ENCODE measurements at places on chromosomes 2 and 18. TPM values are rescaled to one million over a fixed set of nuclear protein-coding genes. Genes with fewer than 3 reads are reported as not detected.

Gene FIGN
- 5.0 TPM for polyA plus RNA-seq

Gene CD8A
- polyA plus RNA-seq, result 0.14 TPM

Gene NFATC1
- polyA plus RNA-seq, result 3.2 TPM

Gene SLC23A3
- 0.35 TPM for polyA plus RNA-seq

Gene CEBPZOS
- 20.5 TPM for polyA plus RNA-seq

Gene FN1
- 42.4 TPM for polyA plus RNA-seq

Gene TMEFF2
- polyA plus RNA-seq, result 0.91 TPM

- H3K27ac ChIP-seq, result no peak overlapping the region
- no peaks in the 10 kb centered on the region for H3K27me3 ChIP-seq
- no peak for DNase-seq
- H3K4me1 ChIP-seq, result no peaks in the 10 kb centered on the region
These were observed 240.5 kb upstream of the MYT1L start for GRCh38 chr2:2571301-2572150.

DNA sequence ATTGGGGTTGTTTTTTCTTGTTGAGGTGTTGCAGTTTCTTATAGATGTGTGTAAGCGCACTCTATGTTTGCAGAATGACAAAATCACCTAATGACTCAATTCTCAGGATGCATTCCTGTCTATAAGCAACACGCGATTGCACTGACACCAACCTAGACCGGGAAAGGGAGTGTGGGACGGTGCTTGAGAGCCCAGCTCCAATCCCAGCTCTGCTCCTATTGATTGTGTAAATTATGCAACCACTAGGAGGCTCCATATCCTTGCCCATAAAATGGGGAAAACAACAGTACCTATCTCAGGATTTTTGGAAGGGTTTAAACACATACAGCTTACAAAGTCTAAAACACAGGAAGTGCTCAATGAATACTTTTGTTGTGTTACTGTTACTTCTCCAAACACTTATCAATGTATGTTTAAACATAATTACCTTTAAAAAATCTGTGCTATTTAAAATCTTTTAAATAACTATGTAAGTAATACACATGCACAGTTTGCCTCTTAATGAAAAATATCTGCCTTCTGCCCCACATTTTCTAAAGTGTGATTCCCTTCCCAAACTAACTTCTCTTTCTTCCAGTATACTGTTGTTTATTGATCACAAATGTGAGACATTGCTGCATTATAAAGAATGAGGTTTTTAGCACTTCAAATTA lies 132.5 kb downstream of the SPHKAP start:
- H3K27me3 ChIP-seq, result no peaks in the 10 kb centered on the region
- H3K36me3 ChIP-seq, result no peaks in the 10 kb centered on the region
- H3K27ac ChIP-seq, result no peak overlapping the region
- no peak overlapping the region for H3K4me3 ChIP-seq
- DNase-seq, result no peak

DNA sequence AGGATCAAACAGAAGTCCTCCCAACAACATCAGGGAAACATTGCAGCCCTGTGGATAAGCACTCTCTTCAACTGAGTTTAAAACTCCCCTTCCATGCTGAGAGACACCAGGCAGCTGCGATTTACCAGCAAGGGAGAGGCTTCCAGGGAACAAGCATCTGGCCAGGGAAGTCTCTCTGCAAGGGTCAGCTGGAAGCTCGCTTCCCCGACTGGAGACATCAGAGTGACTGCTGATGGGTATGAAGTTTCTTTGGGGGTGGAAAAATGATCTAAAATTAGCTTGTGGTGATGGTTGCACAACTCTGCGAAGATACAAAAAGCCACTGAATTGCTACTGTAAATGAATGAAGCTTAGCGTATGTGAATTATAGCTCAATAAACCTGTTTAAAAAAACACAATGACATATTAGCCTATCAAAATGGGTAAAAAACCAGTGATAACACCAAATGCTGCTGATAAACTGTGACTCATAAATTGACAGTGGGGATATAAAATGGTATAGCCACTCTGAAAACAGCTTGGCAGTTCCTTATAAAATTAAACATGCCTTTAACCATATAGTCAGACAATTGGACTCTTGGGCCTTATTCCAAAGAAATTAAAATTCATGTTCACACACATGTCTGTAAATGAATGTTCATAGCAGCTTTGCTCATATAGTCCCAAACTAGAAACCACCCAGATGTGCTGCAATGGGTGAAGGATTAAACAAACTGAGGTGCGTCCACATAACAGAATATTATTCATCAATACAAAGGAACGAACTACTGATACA lies 1082.0 kb downstream of the SOCS6 start:
- H3K4me1 ChIP-seq, result no peaks in the 10 kb centered on the region
- H3K27ac ChIP-seq, result no peak overlapping the region
- DNase-seq, result no peak
- H3K4me3 ChIP-seq, result no peak overlapping the region
- no peaks in the 10 kb centered on the region for H3K27me3 ChIP-seq

GRCh38 chr2:118846442-118846952 lies 951 bp downstream of the EN1 start:
- H3K27ac ChIP-seq, result no peak overlapping the region
- DNase-seq, result peak; percentile 68
- H3K4me3 ChIP-seq, result no peak overlapping the region
- H3K36me3 ChIP-seq, result peaks cover 7% of the 10 kb centered on the region

DNA sequence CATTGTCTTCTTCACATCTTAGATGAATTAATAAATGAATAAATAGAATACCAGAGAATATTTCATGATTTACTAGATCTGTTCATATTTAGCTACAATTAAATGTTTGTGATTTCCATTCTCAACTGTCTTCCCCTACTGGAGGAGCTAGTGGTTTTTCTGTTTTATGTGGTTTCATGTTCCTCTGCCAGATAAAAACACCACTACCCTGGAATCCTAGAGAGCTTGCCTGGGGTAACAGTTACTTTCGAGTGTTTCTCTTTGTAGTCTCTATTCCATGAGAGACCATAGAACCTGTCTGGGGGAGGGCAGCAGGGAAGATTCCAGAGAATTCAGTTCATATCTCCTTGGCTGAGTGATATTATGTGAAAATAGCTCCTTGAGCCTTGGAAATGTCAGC lies 349.2 kb downstream of the INSIG2 start:
- no peak for DNase-seq
- H3K4me1 ChIP-seq, result no peaks in the 10 kb centered on the region
- no peaks in the 10 kb centered on the region for H3K36me3 ChIP-seq
- H3K27ac ChIP-seq, result no peak overlapping the region

- no peak overlapping the region for H3K27ac ChIP-seq
- H3K36me3 ChIP-seq, result no peaks in the 10 kb centered on the region
- no peaks in the 10 kb centered on the region for H3K27me3 ChIP-seq
These were observed 444.3 kb downstream of the NBAS start for GRCh38 chr2:15116830-15117229.

- no peak overlapping the region for H3K27ac ChIP-seq
- no peak for DNase-seq
- no peaks in the 10 kb centered on the region for H3K36me3 ChIP-seq
- H3K4me1 ChIP-seq, result peaks cover 5% of the 10 kb centered on the region
- no peak overlapping the region for H3K4me3 ChIP-seq
- no peaks in the 10 kb centered on the region for H3K27me3 ChIP-seq
These were observed 112.1 kb downstream of the FTCDNL1 start for GRCh38 chr2:199738727-199739412.

DNA sequence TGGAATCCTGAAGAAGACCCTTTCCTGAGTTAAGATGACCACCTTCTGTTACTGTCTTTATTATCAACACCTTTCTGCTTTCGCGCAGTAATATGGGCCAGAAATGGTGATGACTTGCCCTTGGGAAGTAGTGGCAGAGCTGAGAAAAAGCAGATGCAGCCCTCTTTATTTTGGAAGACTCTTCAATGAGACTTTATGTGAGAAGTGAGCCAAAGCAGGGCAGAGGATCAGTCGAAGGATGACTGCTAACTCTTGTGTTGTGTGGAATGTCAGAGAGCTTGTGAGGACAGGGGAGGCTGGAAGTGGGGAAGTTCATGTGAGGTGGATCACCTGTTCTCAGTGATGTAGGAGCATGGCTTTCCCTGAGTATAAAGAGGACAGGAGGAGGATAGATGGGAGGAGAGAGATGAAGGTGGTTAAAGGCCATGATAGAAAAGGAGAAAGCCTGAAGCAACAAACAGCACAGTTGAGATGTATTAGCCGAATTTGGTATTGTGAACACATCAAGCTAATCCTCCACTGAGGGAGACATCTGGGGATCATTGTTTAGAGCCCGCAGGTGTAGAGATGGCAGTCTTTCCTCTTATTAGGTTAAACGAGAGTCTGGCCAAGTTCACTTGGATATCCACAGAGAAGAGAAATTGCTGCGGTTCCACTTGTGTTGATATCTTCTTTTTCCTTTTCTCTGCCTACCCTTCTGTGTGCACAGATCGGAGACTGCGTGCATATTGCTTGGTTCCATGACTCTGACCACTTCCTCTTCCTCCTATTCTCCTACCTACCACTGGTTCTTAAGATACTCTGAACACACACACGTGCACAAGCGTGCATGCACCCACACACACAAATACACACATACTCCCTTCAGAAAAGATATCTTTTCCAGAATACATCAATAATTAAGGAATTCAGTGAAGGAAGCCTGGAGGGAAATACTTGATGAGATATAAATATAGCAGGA lies 67.4 kb downstream of the SLC9A2 start:
- H3K4me3 ChIP-seq, result no peak overlapping the region
- no peak for DNase-seq
- H3K27ac ChIP-seq, result no peak overlapping the region

DNA sequence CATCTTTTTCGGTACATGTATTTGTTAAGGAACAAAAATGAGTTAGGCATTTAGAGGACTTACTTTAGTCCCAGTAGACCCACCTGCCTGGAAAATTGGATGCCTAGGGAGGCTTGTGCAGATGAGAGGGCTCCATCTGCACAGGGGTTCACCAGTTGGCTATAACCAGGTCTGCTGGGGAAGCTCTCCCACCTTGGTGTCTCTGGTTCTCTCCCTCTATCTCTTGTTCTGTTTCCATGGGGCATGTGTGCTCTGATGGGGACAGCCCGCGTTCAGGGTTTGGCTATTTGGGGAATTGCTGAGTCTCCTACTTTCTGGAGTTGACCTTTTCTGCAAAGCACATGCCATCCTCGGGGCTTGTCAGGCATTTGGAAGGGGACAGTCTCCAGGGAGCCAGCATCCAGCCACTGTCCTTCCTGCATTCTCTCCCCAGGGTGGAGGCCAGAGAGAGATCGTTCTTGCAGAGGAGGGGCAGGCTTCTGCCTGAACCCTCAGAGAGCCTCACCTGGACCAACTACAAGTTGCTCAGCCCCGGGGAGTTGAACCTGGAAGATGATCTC lies 157.3 kb downstream of the KLHL29 start:
- H3K27me3 ChIP-seq, result no peaks in the 10 kb centered on the region
- no peaks in the 10 kb centered on the region for H3K36me3 ChIP-seq
- no peak overlapping the region for H3K4me3 ChIP-seq

- DNase-seq, result no peak
- no peak overlapping the region for H3K27ac ChIP-seq
- no peaks in the 10 kb centered on the region for H3K4me1 ChIP-seq
- H3K4me3 ChIP-seq, result no peak overlapping the region
- no peaks in the 10 kb centered on the region for H3K36me3 ChIP-seq
- no peaks in the 10 kb centered on the region for H3K27me3 ChIP-seq
These were observed 49.0 kb downstream of the CERKL start for GRCh38 chr2:181607629-181608590.

DNA sequence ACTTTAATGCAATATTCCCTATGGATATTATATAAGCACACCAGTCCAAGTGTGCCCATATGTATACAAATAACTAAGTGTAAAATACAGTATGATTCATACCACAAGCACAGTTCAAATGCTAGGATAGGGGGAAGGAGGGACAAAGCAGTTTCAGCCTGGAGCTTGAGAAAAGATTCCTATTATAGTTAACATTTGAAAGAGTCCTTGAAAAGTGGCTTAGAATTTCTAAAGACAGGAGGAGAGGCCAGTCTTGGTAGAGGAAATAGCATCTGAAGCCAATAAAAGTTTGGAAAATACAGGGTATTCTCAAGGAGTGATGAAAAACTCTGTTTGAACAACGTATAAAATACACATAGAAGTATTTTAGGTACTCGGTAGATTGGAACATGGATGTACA lies 173.4 kb upstream of the CWC22 start:
- no peaks in the 10 kb centered on the region for H3K27me3 ChIP-seq
- DNase-seq, result no peak
- H3K4me3 ChIP-seq, result no peak overlapping the region
- no peaks in the 10 kb centered on the region for H3K36me3 ChIP-seq
- no peak overlapping the region for H3K27ac ChIP-seq
- no peaks in the 10 kb centered on the region for H3K4me1 ChIP-seq

DNA sequence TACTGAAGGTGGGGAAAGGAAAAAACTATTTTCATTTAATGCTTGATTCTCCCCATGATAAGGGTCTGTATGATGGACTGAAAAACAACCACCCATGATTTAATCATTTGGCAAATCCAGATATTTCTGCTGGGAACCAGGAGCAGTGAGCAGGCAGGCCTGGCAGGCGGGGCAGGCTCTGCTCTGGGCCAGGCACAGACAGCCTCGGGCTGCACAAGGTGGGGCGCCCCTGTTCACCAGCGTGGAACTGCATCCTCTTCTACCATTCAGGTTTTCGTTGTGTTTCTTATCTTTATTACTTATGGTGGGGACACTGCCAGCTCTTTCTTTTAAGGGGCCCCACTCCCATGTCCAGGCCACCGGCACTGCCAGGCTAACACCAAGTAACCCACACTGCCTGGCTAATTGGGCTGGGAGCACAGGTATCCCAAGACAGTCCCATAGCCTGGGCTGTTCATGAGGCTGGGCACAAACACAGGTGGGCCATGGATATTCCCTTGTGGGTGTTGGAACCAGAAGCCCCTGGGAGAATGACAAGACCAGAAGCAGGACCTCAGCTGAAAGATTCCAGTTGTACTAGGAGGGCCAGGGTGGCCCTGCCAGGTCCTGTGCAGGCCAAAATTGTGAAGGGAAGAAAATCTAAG lies 57.1 kb upstream of the RALBP1 start:
- no peaks in the 10 kb centered on the region for H3K36me3 ChIP-seq
- no peaks in the 10 kb centered on the region for H3K4me1 ChIP-seq
- H3K27me3 ChIP-seq, result no peaks in the 10 kb centered on the region
- H3K27ac ChIP-seq, result no peak overlapping the region

DNA sequence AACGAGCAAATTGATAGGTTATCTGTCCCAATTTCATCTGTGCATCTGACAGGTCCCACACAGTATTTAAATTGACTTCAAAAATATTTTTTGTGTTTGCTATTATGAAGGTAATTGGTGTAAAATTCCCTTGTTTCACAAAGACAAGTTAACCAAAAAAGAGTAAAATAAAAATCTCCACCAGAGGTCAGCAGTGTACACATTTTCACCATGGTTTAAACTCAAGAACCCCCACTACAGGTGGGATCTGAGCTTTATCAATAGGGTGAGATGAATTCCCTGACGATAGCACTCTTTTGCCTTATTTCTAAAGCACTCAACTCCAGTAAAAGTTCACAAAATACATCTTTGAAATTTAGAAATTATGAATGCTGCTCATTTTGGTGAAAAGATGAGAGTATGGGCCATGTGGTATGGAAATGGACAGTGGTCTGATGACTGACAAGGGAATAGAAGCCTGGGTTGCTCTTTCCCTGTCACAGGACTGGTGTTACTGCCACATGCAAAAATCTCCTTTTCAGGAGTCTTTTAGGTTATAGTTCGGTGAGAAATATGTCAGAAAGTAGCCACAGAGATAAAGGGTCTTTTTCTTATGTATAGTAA lies 68.0 kb downstream of the SERPINB8 start:
- no peaks in the 10 kb centered on the region for H3K36me3 ChIP-seq
- H3K27ac ChIP-seq, result no peak overlapping the region
- H3K4me1 ChIP-seq, result no peaks in the 10 kb centered on the region
- no peak overlapping the region for H3K4me3 ChIP-seq
- H3K27me3 ChIP-seq, result no peaks in the 10 kb centered on the region
- DNase-seq, result no peak

- H3K27ac ChIP-seq, result no peak overlapping the region
- no peak overlapping the region for H3K4me3 ChIP-seq
- DNase-seq, result no peak
- H3K4me1 ChIP-seq, result peaks cover 3% of the 10 kb centered on the region
These were observed 80.9 kb upstream of the CCDC85A start for GRCh38 chr2:56102866-56103265.
